ENCODE measurements at places on chromosomes 5 and 9.

GRCh38 chr5:174307656-174308271, 262.3 kb downstream of the NSG2 start:
- DNase-seq = no peak

- DNase-seq = no peak
Measured at GRCh38 chr5:3843706-3844105, 248.1 kb downstream of the IRX1 start.

- DNase-seq = no peak
Measured at GRCh38 chr5:29304545-29304944, 1888.9 kb upstream of the CDH6 start.

- DNase-seq = no peak
Measured at GRCh38 chr5:160057256-160057655, 48.3 kb downstream of the TTC1 start.

GRCh38 chr5:133509742-133510079, 102.6 kb downstream of the FSTL4 start:
- no peak for DNase-seq

GRCh38 chr5:144451187-144451973, 280.7 kb downstream of the KCTD16 start:
- no peak for DNase-seq

DNA sequence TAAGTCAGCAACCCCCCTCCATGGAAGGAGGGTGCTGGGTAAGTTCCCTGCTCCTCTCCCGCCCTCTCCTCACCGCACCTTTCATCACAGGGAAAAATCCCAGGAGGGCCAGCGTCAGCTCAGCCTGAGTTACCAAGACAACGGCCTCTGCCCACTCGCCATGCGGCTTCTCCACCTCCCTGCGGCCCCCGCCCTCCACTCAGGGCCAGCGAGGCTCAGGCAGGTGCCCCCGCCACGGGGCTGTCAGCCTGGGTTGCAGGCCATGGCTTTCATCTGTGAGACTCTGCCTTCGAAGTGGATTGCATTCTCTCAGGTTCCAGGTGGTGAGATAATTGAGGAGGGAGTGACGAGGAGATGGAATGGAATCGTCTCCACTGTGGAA, 27.2 kb upstream of the LAMC3 start:
- no peak for DNase-seq

- DNase-seq = no peak
Measured at GRCh38 chr5:137858954-137859353, 8.7 kb upstream of the MYOT start.

GRCh38 chr9:16033921-16034691, 481.3 kb downstream of the CCDC171 start:
- no peak for DNase-seq

- no peak for DNase-seq
Measured at GRCh38 chr9:36928210-36928609, 105.9 kb downstream of the PAX5 start.

- DNase-seq = peak; percentile 36
Measured at GRCh38 chr9:78306222-78307076, 9.5 kb downstream of the PSAT1 start.

DNA sequence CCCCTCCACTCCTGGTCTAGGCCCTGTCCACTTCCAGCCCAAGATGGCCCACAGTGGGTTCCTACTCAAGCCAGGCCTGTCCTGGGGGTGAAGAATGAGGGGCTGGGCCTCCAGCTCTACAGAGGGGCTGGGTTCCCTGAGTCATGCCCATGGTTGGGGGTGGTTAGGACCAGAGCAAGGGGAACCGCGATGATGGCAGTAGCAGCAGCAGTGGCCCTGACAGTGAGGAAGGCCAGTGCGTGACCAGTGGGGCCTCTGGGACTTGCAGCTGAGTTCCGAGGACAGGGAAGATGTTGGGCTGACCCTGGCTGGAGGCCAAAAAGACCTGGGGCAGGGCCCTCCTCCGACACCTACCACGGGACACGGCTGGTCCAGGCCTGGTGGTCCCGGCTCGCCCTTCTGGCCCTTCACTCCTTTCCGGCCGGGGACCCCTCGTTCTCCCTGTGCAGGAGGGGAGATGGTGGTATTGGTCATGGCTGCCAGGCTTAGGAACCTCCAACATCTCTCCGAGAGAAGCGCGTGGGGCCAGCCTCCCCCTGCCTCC, 9.2 kb upstream of the PHYKPL start:
- no peak for DNase-seq

- no peak for DNase-seq
Measured at GRCh38 chr9:70806875-70807274, 314.5 kb downstream of the TRPM3 start.

- DNase-seq = no peak
Measured at GRCh38 chr9:137740312-137740711, 121.5 kb downstream of the EHMT1 start.

DNA sequence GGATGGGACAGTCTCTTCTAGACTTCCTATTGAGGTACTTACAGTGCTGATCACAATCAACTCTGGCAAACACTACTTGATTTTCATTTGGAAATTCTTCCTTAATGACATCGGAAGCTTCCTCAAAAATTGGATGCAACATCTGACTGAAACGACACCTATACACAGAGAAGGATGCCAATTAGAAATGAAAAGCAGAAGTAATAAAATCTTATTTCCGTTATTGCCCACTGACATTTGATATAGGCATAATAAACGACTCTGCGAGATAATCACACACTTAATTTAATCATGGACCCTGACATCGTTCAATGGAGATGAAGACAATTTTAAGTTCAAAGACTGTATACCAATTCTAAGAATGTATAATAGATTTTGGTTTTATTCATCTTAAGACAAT, 46.4 kb downstream of the ERP44 start:
- no peak for DNase-seq

DNA sequence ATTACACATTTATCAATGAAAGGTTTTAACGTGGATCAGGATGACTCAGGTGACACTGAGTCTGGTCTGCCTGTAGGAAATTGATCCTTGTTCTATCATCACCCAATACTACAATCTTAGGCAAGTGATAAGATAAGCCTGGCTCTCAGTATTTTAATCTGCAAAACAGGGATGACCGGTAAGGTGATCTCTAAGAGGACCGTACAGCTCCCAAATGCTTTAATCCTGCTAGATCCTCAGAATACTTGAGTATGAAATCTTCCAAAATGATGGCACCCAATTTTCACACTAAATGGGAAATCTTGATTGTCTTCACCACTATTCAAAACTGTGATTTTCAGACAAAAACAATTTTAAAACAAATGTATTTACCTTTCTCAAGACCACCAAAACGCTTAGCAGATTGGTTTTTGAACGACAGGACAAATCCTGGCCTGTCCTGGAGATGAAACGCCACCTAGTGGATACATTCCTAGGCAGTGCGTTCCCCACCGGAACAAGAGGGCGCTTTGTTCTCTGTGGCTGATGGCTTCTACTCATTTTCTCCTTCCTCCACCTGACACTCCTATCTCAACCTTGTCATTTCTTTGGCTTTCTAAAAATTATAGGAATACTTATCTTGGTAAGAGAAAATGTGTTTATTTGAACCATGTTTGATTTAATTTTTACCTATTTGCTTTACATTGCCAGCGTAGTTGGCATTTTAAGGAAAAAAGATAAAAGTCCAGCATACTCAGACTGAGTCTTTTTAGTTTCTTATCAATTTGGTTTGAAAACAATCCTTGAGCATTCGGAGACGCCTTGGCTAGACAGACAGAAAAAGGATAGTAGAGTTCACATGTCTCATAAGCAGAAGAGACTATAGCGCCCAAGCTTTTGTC, 41.2 kb upstream of the VCAN start:
- peak; percentile 1 for DNase-seq

DNA sequence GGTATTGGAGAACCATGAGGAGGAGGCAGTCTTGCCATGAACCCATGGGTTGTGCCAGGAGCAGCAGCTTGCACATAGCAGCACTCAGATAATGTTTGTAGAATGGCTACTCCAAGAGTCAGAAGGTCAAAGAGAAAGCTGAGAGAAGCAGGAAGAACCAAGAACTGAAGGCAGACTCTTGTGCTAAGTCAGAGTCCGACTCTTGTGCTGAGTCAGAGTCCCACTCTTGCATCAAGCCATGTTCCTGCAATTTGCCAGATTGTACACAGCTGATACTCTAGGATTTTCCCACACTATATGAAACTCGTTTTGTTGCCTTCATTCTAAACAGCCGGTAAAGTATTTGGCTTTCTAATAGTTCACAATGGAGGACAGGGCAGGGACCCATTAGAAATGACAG, 26.2 kb upstream of the HSPA9 start:
- no peak for DNase-seq

- no peak for DNase-seq
Measured at GRCh38 chr5:103094737-103095136, 25.2 kb downstream of the GIN1 start.

- DNase-seq = no peak
Measured at GRCh38 chr5:61207884-61208283, 45.6 kb upstream of the SMIM15 start.

GRCh38 chr5:65190328-65191053, 291.2 kb downstream of the ADAMTS6 start:
- DNase-seq = no peak

Measured in NCI-H2171 treated with DMSO at 0.1 percent for 48 hours (cell line).